Putamen (tissue), 1 donor: ENCODE measurements at places on chromosomes 1 and 21.

GRCh38 chr1:156291226-156292061 lies 4.0 kb downstream of the GLMP start:
- peak; percentile 82 for DNase-seq

DNA sequence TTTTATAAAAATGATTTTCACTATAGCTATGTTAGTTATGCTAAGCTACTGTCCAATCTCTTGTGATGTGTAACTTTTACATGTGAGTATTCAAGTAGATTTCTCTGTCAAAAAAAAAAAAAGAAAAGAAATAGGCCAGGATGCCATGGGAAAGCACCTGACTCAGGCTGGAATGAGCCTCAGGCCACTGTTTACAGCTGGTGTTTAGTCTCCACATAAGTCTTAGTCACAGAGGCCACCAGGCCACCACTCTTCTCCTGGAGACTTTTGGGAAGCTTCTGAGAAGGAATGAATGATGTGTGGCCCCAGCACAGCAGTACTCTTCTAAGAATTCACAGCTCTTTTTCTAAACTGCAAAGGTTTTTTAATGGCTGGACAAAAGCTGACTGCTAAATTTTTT lies 48.9 kb downstream of the CHML start:
- no peak for DNase-seq

DNA sequence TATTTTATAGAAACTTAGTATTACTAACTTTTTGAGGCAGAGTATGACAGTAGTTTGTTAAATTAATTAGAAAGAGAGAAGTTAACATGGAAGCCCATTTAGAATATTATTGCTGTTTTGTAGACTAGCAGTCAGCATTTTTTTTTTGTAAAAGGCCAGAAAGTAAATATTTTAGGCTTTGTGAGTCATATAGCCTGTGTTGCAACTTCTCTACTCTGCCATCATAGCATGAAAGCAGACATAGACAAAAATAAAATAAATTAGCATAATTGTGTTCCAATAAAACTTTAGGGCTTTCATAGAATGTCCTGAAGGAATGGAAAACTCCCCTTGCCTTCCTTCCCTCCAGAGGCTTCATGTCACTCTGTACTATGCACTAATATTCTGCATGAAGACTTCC lies 12.3 kb upstream of the RGS4 start:
- DNase-seq, result no peak

DNA sequence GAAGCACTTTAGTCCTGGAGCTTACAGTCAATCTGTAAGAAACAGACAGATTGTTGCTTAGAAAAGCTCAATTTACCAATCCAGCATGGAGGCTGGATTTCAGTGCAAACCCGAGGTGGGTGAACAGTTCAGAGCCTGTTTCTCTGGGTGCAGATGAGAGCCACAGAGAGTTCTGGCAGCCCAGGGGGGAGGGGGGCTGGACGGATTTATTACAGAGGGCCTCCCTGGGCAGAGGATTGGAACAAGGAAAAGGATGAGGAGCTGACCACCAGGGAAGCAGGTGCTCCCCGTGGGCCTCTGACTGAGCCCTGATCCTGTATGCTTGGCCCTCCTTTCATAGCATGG lies 38.0 kb upstream of the EPS8L3 start:
- DNase-seq, result no peak

DNA sequence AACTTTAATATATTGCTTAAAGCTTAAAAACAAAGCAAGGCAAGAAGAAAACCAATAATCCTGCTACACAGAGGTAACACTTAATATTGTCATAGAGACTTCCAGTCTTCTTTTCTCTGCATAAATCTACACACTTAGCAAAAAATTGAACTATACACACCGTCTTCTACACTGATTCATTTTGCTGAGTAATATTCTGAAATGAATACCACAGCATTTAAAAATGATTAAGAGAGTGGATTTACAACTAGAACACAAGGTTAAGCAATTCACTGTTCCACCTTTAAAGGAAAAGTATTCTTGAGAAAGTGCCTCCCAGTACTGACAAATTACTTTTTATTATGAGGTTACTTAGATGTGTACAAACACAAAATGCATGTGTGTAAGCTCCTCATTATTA lies 22.2 kb upstream of the ITPKB start:
- DNase-seq, result no peak

- DNase-seq, result no peak
These were observed 617 bp upstream of the ADGRL2 start for GRCh38 chr1:81799939-81800694.

DNA sequence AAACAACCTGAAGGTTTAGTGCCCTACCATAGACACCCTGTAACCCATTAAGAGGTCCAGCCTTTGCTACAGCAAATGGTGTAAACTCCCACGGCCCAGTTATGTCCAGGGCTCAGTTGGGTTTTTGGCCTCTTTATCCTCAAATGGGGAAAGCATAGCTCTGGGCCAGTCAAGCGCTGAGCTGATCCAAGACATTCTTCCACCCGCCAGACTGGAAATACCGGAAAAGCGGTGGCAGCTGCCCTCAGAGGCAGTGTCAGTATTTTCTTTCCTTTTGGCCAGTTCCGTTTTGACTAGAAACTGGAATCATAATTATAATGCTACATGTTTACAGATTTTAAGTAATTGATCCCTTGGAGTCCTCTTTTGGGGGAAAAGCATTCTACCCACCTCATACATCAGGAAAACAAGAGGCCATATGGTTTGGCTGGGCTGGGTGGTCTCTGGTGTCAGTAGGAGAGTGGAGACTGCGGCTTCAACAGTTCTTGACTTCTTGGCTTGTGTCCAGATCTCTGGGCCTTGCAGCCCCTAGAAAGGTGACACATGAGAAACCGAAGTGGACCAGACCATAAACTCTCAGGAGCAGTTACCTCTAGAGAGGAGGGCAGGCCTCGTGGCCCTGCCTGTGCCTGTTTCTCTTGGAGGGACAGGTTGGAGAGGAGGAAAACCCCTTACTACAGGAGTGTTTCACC lies 30.2 kb upstream of the CLDN14 start:
- no peak for DNase-seq

DNA sequence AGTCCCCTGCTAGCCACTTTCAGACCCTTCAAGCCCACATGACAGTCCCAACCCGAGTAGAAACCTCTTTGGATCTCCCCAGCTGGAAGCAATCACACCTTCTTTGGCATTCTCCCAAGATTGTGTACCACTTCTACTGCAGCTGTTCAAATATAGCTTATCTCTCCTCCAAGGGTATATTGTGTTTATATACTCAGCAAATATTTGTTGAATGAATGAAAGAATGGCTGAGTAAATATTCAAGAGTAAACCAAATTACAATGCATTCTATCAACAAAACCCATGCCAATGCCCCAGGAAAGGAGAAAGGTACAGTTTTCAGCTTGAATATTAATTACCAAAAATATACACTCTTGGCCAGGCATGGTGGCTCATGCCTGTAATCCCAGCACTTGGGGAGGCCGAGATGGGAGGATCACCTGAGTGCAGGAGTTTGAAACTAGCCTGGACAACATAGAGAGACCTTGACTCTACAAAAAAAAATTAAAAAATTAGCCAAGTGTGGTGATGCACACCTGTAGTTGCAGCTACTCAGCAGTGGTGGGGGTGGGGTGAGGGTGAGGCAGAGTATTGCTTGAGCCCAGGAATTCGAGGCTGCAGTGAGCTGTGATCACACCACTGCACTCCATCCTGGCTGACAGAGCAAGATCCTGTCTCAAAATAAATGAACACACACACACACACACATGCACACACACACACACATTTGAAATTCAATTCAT lies 68.5 kb downstream of the NIBAN1 start:
- no peak for DNase-seq

GRCh38 chr1:84348759-84349158 lies 47.3 kb downstream of the SAMD13 start:
- no peak for DNase-seq

GRCh38 chr1:32247983-32248889 lies 1.2 kb downstream of the FAM167B start:
- no peak for DNase-seq

- DNase-seq, result no peak
These were observed 50.7 kb downstream of the YARS1 start for GRCh38 chr1:32766328-32766972.

GRCh38 chr1:39847940-39848339 lies 35.4 kb downstream of the TRIT1 start:
- DNase-seq, result no peak

DNA sequence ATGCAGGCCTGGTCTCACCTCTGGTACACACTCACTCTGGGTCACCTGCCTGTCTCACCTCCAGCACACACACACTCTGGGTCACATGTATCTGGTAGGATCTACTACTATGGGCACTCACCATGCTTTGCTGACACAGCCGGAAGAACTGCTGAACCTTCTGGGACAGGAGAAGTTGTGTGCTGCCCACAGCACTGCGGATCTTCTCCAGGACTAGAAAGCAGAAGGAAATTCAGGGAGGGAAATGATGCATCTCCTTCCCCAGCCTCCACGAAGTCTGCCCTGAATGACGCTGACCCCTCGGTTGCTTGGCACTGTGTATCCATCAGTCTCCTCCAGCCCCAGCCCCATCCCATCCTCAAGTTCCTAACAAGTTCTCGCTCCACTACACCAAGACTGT lies 7.9 kb upstream of the SMIM12 start:
- no peak for DNase-seq

GRCh38 chr1:168273575-168273974 lies 7.1 kb upstream of the TBX19 start:
- DNase-seq, result no peak

GRCh38 chr1:3423245-3423829 lies 31.1 kb upstream of the ARHGEF16 start:
- DNase-seq, result no peak

DNA sequence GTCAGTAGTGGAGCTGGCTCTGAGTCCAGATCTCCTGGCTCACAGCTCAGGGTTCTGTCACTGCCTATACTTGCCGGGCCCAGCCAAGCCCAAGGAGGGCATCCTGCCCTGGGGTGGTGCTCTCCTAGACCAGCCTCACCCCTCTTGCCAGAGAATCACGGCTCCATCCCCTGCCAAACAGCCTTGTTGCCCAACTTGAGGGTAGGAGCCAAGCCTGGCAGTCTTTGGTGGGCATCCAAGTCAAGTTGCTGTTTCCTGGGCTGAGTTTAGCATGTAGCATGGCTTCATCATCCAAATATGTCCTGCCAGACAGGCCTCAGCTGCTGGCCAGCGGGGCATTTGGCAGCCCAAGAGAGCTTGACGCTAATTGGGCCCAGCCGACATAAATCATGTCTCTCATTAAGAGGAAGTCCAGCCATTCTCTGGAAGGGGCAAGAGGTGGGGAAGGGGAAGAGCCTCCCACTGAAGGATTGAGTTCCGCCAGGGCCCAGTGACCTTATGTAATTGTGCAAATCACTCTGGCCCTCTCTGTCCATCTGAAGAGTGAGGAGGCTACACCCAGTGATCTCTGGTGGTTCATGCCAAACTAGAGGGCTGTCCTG lies 22.6 kb upstream of the TRABD2B start:
- no peak for DNase-seq

DNA sequence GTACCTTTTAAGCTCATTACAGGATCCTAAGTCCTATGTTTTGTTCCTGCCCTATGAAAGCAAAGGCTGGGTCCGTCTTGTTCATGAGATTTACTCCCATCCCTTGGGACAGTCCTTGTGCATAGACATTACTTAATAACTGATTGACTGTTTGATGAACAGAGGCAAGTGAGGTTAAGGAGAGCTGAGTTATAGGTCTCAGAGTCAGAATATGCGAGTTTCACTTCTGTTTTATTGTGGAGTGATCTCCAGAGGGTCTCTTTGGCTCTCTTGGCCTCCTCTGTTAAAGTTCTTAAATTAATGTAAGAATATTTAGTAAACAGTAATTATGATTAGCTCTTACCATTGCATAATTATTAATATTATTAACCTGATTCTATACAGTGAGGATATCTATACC lies 52.6 kb downstream of the BRINP2 start:
- no peak for DNase-seq

- no peak for DNase-seq
These were observed 18.8 kb upstream of the ARHGEF16 start for GRCh38 chr1:3435666-3436065.

DNA sequence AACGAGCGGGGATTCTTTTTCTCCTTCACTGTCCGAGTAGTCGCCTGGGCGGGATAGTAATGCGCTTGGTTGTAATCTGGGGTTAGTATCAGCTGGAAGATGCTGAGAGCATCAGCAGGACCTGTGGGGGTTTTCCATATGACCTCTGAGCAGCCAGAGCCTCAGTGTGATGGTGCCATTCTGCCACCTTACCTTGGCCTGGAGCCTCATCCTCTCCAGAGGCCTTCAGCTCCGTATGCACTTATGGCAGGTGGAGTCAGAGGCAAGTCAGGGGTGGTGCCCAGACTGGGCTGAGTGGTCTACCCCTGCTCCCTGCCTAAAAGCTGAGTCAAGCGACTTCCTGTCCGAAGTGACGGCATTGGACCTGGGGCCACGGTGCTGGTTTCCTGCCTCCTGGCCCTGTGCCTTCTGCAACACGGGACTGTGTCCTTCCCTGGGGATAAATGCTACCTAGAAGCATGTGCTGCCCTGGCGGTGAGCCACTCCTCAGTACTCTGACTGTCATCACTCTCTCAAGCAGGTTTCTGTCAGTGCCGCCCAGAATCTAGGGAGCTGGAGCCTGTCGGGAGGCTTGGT lies 24.7 kb downstream of the TENT5C start:
- DNase-seq, result no peak

DNA sequence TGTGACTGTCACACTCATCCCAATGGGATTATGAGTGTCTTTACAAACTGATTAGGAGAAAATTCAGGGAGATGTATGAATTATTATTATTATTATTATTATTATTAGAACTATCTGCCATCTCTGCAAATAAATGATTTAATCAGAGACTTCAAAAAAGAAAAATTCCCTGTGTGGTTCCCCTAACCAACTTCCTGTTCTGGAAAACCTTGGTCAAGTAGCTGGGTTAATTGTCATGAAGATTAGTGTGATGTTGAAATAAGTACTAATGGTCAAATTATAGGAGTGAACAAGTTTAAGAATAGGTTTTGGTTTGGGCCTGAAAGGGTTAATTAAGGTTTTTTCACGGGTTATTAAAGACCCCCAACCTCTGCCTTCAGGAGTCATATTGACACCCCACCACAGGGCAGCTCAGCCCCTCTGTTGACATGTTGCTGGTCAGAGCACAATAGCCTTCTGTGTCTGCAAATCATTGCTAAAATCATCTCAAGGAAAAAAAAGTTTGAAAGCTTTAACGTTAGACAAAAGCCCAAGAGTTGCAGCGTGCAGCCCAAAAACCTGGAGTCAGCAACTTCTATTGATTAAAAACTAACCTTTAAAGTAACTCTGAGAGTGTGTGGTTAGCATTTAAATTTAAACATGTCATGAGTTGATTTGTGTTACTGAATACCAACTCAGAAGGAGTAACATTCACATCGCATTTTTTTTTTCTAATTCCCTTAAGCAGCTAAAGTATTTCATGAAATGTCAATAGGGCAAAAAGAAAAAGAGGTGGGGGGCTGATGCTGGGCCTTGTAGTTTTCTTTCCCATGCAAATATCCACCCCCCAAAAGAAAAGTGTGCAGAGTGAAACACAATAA lies 272.5 kb downstream of the TM2D1 start:
- DNase-seq, result no peak

DNA sequence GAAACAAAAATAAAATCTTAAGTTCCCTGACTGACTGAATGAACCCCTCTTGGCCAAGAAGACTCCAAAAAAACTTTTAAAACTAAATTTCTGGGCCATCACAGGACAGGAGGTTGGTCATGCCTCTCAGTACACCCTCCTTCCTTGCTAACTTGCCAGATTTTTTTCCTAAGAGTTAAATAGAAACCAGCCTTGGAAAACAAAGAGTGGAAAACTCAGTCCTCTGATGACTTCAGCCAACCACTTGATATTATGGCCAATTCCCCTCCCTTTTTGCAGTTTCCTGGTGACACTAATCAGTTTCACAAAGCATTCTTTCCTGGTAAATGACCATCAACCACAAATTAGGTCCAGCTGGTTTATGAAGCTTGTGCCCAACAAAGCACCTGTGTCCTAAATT lies 134.8 kb downstream of the ZNF648 start:
- no peak for DNase-seq

GRCh38 chr1:227828786-227829185 lies 13.3 kb downstream of the PRSS38 start:
- DNase-seq, result no peak
